NCI-H2107 (cell line): ENCODE measurements at places on chromosomes 7 and 10.

DNA sequence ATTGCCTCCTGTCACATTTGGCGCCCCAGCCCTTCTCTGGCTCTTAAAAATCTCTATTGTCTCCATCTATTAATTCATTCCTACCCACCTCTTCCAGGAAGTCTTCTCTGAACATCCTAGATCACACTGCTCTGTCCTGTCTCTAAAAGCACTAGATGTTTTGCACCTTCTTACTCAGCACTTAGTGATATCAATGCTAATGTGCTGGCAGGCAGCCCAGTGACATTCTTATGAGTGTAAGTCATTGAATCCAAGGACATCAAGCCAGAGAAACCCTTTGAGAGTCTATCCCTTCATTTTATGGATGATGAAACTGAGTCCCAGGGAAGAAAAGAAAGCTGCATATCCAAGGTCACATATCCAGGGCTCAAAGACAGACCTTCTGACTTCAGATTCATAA is 48.3 kb upstream of the PAX2 start:
- DNase-seq, result no peak

DNA sequence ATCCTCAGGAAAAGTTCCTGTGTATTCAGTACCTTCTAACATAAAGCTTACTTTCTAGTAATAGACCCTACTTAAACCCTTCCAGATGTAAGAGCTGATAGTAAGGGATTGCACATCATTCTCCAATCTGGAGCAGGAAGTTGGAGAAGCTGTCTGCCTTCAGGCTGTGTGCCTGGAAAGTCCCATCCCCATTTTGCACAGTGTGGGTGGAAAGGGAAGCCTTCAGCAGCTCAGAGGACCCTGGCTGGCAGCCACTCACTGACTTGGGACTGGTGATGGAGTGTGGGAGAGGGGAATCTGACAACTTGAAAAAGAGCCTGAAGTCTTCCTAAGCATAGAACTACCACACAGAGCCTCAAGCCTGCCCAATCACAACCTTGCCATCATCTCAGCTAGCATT is 164.1 kb upstream of the ADO start:
- DNase-seq, result no peak

DNA sequence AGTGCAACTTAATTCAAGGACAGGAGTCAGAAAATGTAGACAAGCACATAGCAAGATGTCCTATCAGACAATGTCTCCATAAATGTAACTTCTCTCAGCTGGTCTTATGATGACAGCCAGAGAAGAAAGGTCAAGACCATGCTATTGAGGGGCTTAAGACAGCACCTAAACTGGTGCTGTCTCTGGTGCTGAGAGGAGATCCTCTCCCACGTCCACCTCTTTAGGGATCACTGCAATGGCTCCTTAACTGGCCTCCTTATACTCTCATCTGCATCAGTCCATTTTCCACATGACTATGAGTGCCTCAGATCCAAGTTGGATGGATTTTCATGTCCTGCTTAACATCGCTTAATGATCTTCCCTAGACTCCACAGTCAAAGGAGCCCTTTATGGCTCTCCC is 210.6 kb downstream of the ARL4A start:
- no peak for DNase-seq

DNA sequence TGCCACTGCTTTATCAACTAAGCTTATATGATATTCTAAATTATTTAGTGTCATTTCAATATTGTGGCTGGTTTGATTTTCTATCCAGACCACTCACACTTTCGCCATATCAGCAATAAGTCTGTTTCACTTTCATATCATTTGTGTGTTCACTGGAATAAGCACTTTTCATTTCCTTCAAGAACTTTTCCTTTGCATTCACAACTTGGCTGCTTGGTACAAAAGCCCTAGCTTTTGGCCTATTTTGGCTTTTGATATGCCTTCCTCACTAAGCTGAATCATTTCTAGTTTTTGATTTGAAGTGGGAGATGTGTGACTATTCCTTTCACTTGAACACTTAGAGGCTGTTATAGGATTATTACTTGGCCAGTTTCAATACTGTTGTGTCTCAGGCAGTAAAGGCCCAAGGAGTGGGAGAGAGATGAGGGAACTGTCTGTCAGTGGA is 120.9 kb upstream of the NAMPT start:
- DNase-seq, result no peak

- no peak for DNase-seq
Measured at GRCh38 chr7:42677751-42678699, 233.8 kb downstream of the C7orf25 start.

GRCh38 chr7:153472516-153472915 is 579.7 kb upstream of the DPP6 start:
- no peak for DNase-seq

GRCh38 chr7:108200326-108200725 is 70.2 kb upstream of the LAMB4 start:
- no peak for DNase-seq

DNA sequence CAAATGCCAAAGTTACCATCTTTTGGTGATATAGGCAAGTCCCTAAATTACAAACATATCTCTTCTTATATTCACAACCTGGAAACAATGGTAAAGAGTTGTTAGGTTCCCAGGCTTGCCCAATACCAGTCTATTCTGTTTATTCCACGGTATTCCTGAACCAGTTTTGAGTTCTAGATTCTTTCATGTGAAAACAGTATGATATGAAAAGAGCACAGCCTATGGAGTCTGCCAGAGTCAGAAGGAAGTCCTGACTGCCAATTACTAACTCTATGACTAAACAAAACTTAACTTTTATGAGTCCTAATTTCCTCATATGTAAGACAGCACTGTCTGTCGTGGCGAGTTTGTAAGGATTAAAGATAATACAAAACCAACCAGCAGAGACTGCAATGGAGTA is 5.6 kb downstream of the ABI1 start:
- no peak for DNase-seq

DNA sequence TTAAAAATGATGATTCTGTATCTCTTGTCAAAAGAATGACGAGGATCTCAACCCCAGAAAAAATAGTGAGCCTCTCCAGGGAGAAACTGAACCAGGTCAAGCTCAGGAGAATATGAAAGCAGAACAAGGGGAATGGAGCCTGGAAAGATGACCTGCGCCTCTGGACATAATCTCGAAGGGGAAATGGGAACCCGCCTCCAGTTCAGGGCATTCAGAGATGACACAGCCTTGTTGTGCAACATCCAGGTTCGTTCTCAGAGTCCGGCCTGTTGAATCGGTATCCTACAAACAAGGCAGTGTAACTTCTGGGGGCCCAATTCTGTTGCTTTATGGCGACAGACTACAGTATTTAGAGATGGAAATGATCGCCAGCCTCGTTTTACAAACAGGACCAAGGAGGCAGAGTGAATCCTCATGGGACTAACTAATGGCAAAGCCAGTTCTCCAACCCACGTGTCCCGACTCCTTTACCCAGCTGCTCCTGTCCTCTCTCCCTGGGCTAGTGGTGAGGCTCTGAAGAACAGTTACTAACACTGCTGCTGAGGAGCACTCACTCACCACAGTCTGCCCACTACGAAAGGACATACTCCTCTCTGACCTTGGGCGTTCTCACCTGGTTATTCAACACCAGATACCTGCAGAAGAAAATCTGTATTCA is 67.6 kb downstream of the JAZF1 start:
- no peak for DNase-seq

DNA sequence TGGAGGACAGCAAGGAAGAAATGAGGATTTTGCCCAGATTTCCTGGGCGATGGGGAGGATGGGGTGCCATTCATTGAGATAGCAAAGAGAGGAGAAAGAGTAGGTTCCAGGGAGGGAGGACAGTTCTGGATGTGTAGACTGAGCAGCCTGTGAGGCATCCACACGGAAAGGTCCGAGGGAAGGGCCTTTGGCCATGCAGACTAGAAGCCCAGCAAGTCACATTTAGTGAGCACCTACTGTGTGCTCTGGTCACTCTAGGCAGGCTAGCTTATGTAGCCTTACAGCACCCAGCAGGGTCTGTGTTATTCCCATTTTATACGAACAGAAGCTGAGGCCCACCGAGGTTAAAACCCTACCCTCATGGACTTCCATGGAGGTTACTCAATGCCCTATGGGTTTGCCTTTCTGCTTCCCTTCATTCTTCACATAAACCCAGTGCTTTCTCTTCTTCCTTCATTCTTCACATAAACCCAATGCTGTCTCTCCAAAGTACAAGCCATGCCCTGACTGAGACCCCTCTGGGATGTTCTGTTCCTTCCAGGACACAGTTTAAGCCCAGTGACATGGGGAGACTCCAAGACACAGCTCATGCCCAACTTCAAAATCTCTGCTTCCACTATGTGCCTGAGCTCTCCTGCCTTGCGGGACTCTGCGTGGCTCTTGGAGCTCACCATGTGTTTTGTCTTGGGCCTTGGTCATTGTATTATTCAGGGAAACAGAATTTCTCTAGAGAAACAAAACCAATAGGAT is 13.7 kb downstream of the IL2RA start:
- no peak for DNase-seq

- no peak for DNase-seq
Measured at GRCh38 chr10:103701380-103702222, 153.8 kb downstream of the SH3PXD2A start.

DNA sequence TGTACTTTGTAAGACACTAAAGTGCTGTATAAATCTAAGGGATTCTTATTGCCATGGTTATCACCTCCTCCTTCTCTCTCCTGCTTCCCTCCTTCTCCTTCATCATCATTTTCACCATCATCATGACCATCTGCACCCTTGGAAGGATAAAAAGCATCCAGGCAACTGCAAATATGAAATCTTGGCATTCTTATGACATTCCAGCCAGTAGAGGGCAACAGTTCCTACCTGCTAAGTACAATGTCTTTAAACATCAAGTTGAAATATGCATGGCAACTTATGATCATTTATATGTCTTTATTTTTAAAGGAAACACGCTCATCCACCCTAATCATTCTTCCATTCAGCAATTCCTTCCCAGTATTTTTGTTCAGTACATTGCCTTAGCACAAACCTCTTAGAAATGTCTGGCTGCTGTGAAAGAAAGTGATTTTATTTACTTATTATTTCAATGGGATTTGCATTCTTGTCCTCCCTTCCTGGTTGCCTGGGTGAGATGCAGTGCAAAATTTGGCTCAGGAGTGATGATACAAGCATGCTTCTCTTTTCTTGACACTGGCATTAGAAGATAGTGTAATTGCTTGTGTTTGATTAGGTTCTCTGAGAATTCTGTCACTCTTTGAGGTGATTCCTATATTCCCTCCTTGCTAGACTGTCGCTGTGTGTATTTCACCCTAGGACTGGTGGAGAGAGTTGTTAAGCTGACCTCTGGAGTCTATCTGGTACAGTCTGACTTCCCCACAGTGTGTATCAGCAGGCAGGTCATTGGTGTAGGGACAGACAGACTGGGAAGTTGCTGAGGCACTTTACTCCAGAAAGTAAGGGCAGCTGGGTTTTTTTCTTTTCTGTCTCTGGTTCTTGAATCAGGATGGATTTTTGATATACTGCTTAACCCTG is 188.5 kb upstream of the BMPER start:
- no peak for DNase-seq

DNA sequence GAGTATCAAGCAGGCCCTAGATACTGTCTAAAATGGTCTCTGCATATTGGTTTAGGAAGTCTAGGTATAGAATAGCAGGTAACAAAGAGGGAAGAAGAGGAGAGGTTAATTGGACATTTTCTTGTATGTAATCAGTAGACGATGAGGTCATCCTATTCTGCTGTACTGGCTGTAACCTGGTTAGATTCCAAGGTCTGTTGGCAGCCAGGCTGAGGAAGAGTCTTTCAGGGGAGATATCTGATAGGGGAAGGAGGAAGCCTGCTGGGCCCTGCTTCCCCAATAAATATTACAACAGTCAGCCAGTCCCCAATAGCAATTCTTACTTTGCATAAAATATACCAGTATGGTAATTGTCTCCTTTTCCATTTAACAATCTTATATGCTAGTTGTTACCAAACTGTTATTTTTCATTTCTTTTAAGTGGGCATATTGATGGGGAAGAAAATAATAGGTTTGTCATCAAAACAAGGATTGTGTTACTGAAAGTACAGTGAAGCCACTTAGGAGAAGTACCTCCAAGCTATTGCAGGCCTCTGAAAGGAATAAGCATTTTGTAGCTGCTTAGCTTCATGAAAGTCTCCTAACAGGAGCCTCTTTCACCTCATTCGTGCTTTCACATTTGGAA is 186.4 kb downstream of the LRRC4 start:
- peak; percentile 49 for DNase-seq

DNA sequence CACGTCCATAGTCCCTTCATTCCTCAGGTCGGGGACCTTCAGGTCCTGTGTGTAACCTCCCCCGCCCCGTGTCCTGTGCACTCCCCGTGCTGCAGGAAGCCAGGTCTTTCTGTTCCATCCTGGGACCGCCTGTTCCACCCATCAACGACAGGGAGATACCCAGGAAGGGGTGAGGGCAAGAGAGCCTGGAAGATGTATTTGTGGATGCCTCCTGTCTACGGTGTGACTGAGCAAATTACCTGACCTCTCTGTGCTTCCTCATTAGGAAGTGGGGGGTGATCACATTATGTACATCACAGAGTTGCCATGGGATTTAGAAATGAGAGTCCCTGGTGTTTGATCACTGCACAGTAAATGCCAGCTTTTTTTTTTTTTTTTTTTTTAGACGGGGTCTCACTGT is 46.3 kb downstream of the GRID2IP start:
- DNase-seq, result no peak

DNA sequence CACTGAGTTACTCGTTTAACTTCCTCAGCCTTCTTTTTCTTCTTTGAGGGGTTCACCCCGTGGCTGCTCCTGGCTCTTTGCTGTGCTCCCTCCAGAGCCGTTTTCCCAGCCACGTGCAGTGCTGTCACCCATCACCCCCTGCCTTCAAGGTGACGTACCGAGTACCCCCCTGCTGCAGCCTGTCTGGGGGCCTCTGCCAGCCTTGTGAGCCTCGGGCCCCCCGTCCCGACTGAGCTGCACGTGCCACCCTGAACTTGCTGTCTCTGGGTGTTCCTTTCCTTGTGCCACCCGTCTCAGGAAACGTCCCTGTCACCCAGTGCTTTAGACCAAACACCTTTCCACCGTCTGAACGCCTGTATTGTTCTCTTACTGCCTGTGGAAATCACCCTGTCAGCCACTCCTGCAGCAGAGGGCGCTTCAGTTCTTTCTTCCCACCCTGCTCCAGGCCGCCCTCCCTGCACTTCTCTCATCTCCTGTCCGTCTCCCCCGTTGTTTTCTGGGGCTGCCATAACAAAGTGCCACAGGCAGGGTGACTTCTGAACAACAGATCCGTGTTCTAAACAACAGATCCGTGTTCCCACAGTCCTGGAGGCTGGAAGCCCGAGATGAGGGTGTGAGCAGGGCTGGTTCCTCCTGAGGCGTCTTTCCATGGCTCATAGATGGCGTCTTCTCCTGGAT is 44.6 kb downstream of the WDR37 start:
- DNase-seq, result no peak

DNA sequence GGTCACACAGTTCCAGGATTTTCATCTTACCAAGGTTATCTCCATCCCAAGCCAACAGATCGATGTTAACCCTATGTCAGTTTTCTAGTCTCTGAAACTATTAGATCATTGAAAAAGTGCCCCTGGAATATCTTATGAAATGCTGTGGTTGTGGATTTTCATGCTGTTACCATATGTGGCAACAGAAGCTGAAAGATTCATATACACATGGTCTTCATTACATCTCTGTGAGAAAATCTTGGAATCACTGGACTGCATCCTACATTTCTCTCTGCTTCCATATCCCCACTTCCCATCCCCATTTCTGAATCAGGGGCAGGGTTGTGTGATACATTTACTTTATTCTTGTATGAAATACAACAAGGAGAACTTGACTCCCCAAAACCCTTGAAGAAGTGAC is 146.1 kb downstream of the SLC16A9 start:
- no peak for DNase-seq

GRCh38 chr7:111292026-111292470 is 201.1 kb downstream of the LRRN3 start:
- DNase-seq, result no peak

GRCh38 chr10:129531969-129532660 is 65.1 kb downstream of the MGMT start:
- DNase-seq, result no peak
